ENCODE measurements at places on chromosomes 6 and 20.
A peak's percentile ranks its signal among the peaks of the same experiment; 100 is the strongest.

- no peak for DNase-seq
These were observed 60.8 kb downstream of the TTI1 start for GRCh38 chr20:37972256-37973058.

- DNase-seq = no peak
These were observed 365.1 kb upstream of the SOX4 start for GRCh38 chr6:21228411-21228810.

GRCh38 chr6:125310994-125311649 lies 9.4 kb upstream of the HDDC2 start:
- DNase-seq = peak; percentile 50

GRCh38 chr6:20317430-20317829 lies 84.2 kb upstream of the E2F3 start:
- no peak for DNase-seq

DNA sequence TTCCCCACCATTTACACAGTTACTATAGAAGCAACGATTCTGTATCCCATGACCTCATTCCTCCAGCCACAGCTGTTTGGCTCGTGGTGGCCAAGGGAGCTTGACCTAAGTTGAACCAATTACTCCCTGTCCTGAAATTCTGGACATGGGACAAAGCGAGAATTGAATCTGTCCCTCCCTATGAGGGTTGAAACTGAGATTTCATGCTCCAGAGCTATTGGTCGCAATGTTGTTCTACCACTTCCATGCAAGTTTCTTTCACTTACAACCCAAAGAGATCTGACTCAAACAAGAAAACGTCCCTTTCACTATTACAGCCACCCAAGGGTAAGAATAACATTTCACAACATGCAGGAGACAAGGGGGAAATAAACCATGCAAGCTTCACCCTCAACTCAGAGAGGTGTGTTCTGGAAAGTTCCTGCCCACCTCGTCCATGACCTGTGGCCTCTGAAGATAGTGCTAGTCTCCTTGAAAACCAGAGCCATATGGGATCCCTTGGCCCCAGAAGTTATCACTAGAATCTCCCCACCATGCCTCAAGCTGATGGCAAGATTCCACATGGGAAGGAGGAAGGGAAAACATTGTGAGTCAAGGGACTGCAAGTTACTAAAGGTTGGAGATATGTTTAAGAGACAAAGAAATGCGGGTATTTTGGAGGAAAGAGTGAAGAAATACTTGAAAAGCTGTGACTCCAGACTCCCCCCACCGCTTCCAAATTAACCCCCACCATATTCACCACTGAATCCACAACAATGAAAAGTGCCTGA lies 74.5 kb upstream of the SRSF6 start:
- no peak for DNase-seq
